H4 (cell line): ENCODE measurements at places on chromosomes 16 and 17. TPM values are rescaled to one million over a fixed set of nuclear protein-coding genes. Genes with fewer than 3 reads are reported as not detected.
A peak's percentile ranks its signal among the peaks of the same experiment; 100 is the strongest.

Gene PYY
- total RNA-seq: 0.17 TPM in 1 of 2 replicates, not detected in the other

- DNase-seq: no peak
Measured at GRCh38 chr16:85428899-85429775, 184.0 kb upstream of the GSE1 start.

- DNase-seq: peak; percentile 65
Measured at GRCh38 chr16:69477546-69477945, 53.1 kb downstream of the CYB5B start.

GRCh38 chr17:51711581-51711980, 446.9 kb downstream of the CA10 start:
- DNase-seq: no peak

DNA sequence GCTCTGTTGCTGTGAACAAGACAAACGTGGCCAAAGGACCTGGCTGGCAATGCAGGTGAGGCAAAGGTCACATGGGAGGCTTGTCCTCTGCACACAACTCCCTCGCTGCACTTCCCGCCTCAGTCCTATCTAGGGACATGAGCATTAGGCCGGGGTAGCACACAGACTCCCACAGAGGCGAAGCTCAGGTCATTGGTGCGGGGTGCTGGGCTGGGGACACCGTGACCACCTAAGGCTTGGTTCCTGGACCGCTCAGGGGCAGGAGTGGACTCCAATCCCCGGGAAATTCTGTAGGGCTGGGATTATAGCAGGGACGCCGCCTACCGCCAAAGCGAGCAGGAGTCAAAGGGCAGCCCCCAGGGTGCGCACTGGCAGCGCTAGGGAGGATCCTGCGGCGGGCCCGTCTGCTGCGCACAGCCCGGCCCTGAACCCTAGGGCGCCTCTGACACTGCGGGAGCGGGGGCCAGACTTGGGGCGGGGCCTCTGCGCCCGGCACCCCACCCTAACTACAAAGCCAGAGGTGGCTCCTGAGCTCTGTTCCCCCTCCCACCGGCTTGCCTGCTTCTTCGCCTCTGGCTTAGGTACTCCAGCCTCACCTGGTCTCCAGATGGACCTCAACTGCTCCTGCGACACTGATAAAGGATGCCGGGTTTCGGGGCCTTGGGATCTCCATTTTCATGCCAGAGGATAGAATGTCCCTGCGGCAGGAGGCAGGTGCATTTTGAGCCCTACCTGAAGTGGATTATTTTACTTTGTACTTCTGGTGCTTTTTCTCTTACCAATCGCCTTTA, 3.9 kb upstream of the MT1B start:
- DNase-seq: no peak

Gene NUDT7
- 5.2 and 7.1 TPM in 2 replicates for total RNA-seq

DNA sequence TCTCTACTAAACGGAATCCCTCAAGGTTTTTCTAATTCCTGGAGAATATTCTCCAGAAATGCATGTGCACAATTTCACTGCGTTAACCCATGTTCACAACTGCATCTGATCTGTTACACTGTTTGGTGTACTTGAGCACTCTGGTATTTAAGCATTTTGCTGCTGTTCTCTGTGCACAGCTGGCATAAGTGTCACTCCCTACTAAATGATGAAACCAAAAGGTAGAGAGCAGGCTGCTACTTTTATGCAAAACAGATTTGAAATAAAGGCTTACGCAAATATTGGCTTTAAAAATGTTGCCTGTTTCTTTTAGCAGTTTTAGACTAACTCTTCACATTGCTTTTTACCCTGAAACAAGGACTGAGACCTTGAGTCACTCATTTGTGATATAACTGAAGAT, 41.7 kb downstream of the ESRP2 start:
- DNase-seq: no peak

DNA sequence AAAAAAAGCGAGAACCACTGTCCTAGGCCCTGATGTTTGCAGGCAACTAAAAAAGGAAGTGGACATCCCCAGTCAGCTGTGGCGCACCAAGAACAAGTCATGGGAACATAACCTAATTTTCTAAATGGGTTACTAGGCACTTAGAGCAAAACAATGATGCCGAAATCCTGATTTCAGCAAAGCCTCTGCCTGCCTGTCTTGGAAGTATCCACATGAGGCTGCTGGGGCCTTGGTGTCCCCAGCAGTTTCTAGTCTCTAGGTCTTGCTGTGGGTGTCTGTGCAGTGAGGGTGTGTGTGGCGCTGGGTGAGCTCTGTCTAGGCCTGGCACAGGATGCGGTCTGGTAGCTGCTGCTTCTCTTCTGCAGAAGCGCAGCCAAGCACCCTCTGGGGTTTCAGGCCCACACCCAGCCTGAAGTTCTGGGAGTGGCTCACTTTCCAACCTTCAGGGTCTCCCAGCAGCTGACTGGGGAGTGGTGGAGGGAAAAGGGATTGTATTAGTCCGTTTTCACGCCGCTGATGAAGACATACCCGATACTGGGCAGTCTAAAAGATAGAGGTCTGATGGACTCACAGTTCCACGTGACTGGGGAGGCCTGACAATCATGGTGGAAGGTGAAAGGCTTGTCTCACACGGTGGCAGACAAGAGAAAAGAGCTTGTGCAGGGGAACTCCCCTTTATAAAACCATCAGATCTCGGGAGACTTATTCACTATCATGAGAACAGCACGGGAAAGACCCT, 21.1 kb downstream of the STH start:
- no peak for DNase-seq

GRCh38 chr16:50684823-50685461, 3.8 kb upstream of the SNX20 start:
- DNase-seq: no peak

Gene ALOX12
- total RNA-seq: not detected in 2 replicates

Gene MYH8
- total RNA-seq: 0.15 and 0.18 TPM in 2 replicates

Gene CLEC19A
- total RNA-seq: 0.10 and 0.68 TPM in 2 replicates

Gene DHRS7B
- 16.2 and 37.0 TPM in 2 replicates for total RNA-seq

DNA sequence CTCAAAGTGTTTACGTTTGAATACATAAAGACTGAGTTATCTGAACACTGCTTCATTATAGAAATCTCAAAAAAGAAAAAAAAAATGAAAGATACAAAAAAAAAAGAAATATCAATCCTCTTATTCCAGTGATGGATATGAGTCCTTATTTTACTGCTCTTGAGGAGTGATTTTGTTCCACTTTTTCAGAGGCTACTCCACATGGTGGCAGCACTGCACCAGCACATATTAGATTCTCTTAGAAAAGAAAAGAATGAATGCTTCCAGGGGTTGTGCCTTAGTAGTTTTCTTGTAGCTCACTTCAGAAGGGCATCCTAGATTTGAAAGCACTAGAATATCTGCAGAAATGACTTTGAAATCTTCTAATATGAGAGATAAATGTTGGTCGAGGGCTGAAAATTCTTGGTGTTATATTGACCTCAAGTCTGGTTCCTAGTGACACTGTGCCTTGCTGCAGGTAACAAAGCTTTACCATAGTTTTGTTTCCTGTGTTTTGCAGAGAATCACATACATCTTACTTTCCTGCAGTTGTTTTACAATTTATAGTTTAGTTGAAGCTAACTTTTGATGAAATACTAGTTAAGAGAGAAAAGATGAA, 25.9 kb downstream of the AP2B1 start:
- DNase-seq: peak; percentile 37

Gene KRT36
- not detected in 2 replicates for total RNA-seq

Gene CNGB1
- 0.06 TPM in 1 of 2 replicates, not detected in the other for total RNA-seq

DNA sequence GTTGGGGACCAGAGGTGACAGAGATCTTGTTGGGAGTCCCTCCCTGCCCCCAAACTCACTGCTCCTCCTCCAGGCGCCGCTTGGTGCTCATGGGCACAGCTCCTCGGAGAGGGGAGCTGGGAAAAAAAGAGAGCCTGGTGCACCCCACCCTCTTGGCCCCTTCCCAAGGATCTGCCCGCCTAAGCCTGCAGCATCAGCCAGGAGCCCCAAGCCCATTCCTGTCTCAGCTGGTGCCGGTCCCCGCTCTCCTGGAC, 400 bp downstream of the HCFC1R1 start:
- DNase-seq: peak; percentile 89

DNA sequence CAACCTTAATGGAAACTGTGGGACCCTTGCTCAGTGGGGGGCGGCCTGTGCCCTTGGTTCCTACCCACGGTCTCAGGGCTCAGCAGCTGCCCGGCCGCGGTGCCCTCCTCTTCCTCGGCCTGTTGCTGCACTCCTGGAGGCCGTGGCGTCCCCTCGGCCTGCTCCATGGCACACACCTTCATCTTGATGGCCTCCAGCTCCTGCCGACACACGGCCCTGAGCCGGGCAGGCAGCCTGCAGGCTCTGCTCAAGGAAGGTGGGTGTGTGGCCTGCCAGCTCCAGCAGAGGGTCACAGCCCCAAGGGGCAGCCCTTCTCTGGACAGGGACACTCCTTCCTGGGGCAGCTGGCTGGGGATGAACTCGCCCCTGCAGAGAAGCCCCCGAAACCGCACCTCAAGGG, 718 bp downstream of the PABPN1L start:
- DNase-seq: no peak

Gene CCT6B
- 1.9 and 2.9 TPM in 2 replicates for total RNA-seq

Gene CIAPIN1
- total RNA-seq: 88.4 and 96.4 TPM in 2 replicates
